Mesothelial cell of epicardium (in vitro differentiated cells): ENCODE measurements at places on chromosomes 16 and 17. TPM values are rescaled to one million over a fixed set of nuclear protein-coding genes. Genes with fewer than 3 reads are reported as not detected.

MEOX1 gene
- 1.2 to 1.8 TPM (median 1.2 TPM) in 3 replicates for total RNA-seq

DNA sequence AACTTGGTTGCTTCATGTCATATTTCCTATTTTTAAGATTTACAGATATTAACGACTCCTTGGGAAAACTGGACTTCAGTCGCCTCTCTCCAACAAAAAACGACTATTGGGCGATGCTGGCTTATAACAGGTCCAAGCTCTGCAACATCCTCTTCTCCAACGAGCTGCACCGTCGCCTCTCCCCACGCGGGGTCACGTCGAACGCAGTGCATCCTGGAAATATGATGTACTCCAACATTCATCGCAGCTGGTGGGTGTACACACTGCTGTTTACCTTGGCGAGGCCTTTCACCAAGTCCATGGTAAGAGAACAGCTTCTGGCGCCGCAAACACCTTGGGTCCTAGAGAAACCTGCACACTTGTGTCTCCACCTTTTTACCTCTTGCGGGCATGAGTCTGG, 333.0 kb downstream of the WWOX start:
- DNase-seq, result no peak

- no peak for DNase-seq
Observed at GRCh38 chr17:75348386-75349012, 57.0 kb downstream of the GRB2 start.

DNA sequence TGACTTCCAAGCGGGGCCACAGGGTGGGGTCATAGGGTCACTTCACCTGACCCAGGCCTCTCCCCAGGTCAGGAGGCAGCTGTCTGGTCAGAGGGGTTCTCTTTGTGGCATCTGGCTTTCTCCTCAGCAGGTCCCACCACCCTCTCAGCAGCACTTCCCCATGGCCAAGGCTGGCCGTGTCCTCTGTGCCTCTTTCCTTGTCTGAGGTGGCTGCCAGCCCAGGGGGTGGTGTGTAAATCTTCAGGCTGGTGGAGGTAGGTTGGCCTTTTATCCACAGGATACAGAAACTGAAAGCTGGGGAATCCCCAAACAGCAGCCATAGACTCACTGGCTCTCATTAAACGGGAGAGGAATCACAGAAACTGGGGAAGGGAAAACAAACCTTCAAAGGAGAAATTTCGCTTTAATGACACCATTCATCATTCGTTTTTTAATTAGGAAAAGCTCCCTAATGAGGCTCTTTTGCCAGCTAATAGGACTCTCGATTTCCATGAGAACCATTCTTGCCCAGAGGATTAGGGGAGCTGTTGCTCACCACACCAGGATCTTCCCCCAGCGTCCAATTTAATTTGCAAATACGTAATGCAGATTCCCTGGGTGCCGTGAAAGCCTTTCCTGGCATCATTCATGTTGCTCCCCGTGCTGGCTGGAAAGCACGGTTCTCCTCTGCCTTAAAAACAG, 18.0 kb downstream of the C17orf75 start:
- DNase-seq, result no peak

DNA sequence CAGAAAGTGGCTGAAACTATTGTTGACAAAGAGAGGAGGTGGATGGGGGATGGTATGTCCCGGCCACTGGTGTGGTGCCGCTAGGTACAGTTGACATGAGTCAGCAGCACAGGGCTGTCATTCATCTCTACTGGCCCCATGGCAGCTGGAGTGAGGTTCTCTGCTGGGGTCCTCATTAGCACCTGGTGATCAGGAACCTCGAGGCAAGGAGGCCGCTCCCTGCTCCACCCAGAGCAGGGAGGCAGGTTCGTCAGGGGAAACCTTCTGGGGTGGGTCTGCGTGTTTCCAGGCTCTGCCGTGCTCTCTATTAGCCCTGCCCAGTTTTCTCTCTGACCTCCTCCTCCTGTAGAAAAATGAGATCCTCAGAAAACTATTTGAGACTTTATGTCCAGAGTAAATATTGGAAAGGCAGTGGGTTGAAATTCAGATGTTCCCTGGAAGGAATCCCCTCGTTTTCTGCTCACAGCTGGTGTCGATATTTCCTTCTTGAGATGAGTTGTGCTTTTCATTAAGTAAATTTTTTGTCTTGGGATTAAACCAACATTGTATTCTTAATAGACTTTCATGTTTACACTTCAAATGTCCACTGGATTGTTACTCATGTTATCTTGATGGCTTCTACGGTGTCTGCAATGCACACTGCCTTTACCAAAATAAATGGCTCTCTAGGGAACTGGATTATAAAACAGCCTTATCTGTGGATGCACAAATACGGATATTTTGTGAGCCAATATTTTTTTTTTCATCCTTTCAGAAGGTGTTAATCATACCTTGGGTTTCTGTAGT, 7.1 kb downstream of the NTN1 start:
- DNase-seq, result no peak

CPNE7 gene
- 1.2 to 1.7 TPM (median 1.2 TPM) in 3 replicates for total RNA-seq

DNA sequence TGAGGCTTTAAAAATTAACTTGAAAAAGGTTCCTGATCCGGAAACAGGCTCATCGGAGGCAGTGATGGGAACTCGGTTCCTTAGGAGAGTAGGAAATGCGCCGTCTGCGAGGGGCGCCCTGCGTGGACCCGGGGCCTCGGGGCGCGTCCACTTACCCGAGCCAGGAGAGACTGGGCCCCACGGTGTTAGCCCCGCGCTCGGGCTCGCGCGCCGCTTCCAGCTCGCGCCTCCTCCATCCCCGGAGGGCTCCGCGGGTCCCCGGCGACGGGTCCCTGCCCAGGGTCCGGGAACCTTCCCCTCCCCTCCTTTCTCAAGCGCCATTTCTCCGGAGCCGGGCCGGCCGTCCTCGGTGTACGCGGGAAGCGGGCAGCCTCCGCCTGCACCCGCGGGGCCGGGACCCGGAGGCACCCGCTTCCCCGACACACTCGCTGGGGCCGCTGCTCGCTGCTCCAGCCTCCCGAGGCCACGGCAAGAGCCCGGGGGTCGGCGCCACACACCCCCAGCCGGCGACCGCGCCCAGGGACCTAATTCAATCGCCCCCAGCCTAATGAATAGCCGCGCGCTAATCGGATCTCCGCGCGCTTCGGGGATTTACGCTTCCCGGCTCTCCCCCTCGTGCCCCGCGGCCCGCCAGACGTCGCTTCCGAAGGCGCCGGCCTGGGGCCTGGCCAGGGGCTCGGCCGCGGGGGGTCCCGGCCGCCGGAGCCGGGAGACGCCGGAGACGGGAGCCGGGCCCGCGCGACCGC, 2.2 kb upstream of the BAHCC1 start:
- DNase-seq, result no peak

GSG1L gene
- total RNA-seq, result 1.6 to 1.7 TPM (median 1.7 TPM) in 3 replicates

AOC2 gene
- 3.0 to 3.8 TPM (median 3.4 TPM) in 3 replicates for total RNA-seq

DNA sequence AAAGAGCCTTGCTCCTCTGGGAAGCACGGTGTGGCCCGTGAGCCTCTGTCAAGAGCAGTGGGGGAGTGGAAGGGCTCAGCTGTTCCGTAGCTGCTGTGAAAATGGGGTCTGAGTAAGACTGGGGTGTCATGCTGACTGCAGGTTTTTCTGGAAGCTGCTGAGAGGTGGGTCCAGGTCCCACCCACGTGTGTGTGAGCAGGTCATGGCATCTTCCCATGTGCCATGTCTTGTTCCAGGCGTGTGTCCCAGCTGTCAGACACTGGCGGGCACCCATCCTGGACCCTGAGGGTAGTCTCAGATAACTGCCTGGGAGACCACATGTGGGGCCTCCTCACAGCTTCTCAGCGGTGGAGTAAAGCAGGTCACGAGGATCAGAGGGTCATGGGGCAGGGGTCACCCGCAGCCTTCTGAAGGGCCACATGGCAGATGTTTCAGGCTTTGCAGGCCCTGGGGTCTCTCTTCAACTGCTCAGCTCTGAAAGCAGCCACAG, 92.9 kb downstream of the NPIPB11 start:
- no peak for DNase-seq

DNA sequence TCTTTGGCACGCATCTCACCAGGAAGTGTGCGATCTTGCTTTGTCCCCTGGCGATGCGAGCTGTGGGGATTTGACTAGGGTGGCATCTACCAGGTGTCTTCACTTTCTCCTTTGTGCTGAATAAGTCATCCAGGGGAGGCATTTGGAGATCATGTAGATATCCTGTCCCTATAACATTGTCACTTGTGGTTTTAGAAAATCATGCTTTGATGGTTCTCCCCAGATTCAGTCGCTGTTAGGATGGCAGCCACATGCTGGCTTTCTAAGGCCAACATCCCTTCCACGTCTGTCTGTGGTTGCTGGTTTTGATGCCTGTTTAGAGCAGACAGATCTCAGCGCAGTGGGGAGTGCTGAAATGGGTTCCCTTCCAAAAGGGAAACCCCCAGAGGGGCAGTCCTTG, 2.5 kb downstream of the ADAD2 start:
- no peak for DNase-seq

DNA sequence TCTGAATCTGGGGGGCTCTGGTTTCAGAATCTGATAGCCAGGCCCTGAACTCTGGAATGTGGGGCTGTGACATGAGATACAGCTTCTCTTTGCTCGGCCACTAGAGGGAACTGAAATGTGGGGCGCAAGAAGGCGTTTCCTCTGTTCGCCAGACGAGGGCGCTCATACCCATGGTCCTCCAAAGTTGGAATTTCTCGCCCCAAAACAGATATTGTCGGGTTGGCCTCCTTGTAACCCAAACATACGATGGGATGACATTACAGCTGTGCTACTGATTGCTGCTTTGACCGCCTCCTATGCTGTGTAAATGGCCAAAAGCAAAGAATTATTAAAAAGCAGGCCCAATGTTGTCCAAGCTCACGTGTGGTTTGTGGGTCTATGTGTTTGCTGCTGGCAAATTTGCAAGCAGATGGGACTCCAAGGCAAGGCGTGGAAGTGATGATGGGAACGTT, 13.1 kb upstream of the MSI2 start:
- DNase-seq, result peak; percentile 73

KCTD19 gene
- total RNA-seq, result 0.52 to 1.1 TPM (median 0.84 TPM) in 3 replicates

IRX5 gene
- total RNA-seq, result 14.6 to 17.8 TPM (median 16.3 TPM) in 3 replicates

DNA sequence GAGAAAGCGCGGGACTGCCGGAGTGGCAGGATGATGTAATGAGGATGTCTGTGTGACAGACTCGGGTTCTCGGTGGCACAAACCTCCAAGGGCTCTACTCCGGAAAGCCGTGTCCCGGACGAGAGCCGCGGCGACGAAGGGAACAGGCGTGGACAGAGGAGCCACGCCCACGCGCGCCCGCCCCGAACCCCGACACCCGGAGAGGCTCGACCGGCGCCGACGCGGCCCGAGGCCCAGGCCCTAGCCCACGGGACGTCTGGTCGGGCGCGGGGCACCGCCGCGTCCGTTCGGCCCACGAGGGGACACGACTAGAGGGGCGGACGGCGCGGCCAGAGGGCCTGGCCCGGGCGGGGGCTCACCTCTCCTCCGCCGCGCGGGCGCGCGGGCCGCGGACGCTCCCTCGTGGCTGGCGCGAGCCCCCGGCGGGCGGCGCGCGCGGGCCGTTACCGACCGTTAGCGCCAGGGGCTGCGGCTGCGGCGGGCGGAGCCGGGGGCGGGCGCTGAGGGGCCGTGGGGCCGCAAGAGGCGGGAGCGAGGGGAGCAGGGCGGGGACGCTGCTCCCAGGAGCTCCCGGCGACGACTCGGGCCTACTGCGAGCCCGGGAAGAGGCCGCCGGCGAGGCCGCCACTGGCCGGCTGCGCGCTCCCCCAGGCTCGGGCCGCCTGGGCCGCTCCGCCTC, 2.1 kb upstream of the IRX5 start:
- DNase-seq, result peak; percentile 45

DNA sequence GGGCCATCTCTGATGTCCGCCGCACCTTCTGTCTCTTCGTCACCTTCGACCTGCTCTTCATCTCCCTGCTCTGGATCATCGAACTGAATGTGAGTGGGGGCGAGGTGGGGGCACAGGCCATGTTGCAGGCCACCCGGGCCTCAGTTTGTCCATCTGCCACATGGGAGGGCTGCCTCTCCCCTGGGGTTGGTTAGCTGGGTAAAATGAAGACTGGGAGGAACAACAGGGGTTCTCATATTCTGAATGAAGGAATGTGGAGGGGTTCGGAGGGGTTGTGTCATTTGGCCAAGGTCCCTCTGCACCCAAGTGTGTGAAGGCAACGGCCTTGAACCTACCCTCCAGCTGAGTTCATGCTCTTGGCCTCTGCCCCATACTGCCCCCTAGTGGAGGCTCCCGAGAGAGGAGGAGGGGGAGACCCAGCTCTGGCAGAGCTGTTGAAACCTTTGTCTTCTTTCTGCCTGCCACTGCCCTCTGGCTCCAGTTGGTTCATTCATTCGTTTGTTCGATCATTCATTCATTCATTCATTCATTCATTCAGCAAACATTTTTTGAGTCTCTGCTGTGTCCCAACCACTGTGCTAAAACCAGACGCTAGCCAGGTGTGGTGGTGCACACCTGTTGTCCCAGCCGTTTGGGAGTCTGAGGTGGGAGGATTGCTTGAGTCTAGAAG, 11.4 kb upstream of the TCAP start:
- DNase-seq, result peak; percentile 60

SRL gene
- 1.7 to 1.8 TPM (median 1.8 TPM) in 3 replicates for total RNA-seq

DNA sequence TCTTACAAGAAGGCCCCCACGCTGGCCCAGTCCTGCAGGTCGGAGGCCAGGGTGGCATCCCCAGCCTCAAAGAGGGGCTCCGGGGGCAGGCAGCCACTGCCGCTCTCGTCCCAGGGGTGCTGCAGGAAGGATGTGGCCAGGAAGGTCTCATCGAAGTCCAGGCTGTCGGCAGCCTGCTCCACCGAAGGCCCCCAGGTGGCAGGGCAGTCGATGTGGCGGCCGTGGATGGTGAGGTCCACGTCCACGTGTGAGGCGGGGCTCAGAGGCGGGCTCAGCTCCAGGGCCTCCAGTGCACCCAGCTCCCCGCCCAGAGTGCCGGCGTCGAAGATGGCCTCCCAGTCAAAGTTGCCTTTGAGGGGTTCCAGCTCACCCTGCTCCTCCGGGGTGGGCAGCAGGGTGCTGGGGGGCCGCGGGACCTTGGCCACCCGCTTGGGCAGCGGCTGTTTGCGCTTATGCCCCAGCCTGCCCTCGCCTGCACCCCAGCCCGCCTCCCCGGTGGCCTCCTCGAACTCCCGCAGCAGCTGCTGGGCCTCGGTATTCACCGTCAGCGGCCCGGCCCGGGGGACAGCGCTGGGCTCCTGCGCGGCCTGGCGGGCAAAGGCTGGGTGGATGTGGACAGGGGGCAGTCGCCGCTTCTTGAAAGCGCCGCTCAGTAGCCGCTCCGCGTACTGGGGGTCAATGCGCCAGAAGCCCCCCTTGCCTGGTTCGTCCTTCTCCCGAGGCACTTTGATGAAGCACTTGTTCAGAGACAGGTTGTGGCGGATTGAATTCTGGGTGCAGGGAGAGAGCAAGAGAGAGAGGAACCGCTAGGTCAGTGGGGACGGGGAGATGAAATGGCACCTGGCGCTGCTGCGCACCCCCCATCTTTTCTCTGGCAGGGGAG, 3.5 kb downstream of the FOXJ1 start:
- DNase-seq, result no peak

NOTUM gene
- 5.9 to 8.2 TPM (median 6.5 TPM) in 3 replicates for total RNA-seq

GRCh38 chr16:65098916-65099315, 22.9 kb downstream of the CDH11 start:
- no peak for DNase-seq

KRT33A gene
- not detected in 3 replicates for total RNA-seq

DNA sequence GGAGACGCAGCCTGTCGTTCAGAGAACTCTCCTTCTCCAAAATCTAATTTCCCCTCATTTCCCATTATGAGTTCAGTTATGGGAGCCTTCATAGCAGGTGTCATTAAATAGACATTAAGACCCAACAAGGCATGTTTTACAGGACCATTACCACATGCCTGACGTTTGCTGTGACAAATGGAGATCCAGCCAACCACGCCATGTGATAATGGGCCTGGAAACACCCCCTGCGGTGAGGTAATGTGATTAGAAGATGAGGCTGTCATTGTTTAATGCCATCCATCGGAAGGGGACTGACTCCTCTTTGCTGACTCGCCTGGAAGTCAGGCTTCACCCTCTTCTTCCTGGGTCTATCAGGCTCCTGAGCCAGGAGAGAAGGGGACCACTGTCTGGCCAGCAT, 76.9 kb downstream of the WSCD1 start:
- no peak for DNase-seq
